Epithelial cell of umbilical artery (primary cell): ENCODE measurements at places on chromosomes 11 and 22. TPM values are rescaled to one million over a fixed set of nuclear protein-coding genes. Genes with fewer than 3 reads are reported as not detected.

The CLCF1 gene
- total RNA-seq: 0.61 and 1.3 TPM in 2 replicates

The OR8G5 gene
- not detected in 2 replicates for total RNA-seq

The PGA5 gene
- total RNA-seq: not detected in 2 replicates

The KDM4D gene
- total RNA-seq: 0.32 and 0.46 TPM in 2 replicates

The MPPED2 gene
- total RNA-seq: 0.32 TPM in 1 of 2 replicates, not detected in the other

The PRODH gene
- not detected in 2 replicates for total RNA-seq

The OR8J3 gene
- total RNA-seq: not detected in 2 replicates

The TSGA10IP gene
- not detected in 2 replicates for total RNA-seq
